ENCODE measurements at places on chromosomes 3 and 15. TPM values are rescaled to one million over a fixed set of nuclear protein-coding genes. Genes with fewer than 3 reads are reported as not detected.
A peak's percentile ranks its signal among the peaks of the same experiment; 100 is the strongest.

DNA sequence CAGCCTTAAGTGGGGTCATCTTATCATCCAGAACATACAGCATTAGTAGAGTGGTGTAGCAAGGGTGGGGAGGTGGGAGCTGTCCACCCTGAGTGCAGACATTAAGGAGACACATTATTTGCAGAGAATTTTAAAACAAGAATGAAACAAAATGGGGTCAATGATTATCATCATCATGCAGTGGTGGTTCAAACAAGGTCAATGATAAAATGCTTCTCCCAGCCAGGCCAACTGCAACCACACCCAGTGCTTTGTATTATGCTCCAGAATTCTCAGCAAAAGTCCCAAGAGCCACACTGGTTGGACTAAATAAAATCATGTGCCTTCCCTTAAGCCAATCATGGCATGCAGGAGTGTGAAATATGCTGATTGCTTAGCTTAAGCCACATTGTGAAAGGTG is 96.7 kb upstream of the FHIT start:
- DNase-seq, result no peak

GRCh38 chr15:42549032-42549491 is 424 bp downstream of the HAUS2 start:
- peak; percentile 11 for DNase-seq

GRCh38 chr15:47741082-47741481 is 23.8 kb downstream of the SEMA6D start:
- no peak for DNase-seq

- DNase-seq, result peak; percentile 17
Observed at GRCh38 chr3:194730365-194730764, 44.7 kb downstream of the FAM43A start.

- DNase-seq, result no peak
Observed at GRCh38 chr3:98912448-98912847, 11.0 kb upstream of the DCBLD2 start.

DNA sequence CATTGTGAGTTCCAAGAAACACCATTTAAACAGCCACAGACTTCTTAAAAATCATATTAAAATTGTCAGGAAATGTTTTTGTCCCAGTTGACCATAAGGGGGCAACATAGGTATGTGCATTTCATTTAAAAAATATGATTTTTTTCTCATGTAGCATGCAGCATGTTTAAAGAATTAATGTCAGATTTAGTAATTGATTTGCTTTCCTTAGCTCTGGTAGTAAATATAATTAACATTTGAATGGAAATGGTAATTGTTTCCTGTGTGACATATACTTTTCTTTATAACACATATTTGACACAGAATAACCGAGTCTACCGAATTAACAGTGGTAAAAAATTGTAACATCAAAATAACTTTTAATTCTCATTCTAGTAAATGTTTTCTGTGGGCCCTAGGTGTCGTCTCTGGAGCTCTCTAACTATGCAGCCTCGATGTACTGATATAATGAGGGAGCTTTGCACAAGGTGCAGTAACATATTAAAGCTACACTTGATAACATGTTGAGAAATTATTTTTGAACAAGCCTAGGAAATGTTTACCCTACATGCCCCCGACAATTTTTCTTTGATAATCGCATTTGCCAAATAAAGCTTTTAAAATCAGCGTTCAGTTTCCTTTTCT is 34.9 kb downstream of the NXPE3 start:
- DNase-seq, result peak; percentile 30

DNA sequence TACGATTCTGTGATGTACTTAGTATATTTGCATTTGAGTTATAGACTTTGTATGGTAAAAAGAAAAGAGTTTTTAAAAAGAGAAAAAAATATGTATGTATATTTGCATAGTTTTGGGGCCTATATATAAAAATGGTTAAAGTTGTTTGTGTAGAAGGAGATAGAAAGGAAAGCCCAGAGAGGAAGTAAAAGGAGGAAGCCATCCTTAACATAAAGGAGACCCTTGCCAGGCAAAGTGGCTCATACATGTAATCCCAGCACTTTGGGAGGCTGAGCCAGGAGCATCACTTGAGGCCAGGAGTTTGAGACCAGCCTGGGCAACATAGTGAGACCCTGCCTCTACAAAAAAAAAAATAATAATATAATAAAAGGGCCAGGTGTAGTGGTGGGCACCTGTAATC is 8.4 kb downstream of the SNAP23 start:
- no peak for DNase-seq

- peak; percentile 50 for DNase-seq
Observed at GRCh38 chr15:29924750-29925149, 102.5 kb upstream of the TJP1 start.

GRCh38 chr3:10356461-10356981 is 35.6 kb upstream of the SEC13 start:
- DNase-seq, result no peak

DNA sequence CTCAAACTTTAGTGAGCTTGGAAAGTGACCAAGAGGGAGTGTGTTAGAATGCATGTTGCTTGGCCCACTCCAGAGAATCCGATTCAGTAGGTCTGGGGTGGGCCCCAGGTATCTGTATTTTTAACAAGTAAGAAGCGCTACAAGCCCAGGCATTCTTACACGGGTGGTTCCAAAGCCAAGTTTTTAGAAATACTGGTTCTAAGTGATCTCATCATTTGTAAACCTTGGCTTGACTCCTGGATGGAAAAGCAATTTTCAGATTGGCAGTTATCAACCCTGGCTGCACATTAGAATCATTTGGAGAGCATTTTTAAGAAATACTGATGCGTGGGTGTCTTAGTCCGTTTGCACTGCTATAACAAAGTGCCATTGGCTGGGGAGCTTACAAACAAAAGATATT is 27.3 kb upstream of the ST8SIA2 start:
- DNase-seq, result no peak

GRCh38 chr15:29352402-29352801 is 82.8 kb upstream of the NSMCE3 start:
- no peak for DNase-seq

DNA sequence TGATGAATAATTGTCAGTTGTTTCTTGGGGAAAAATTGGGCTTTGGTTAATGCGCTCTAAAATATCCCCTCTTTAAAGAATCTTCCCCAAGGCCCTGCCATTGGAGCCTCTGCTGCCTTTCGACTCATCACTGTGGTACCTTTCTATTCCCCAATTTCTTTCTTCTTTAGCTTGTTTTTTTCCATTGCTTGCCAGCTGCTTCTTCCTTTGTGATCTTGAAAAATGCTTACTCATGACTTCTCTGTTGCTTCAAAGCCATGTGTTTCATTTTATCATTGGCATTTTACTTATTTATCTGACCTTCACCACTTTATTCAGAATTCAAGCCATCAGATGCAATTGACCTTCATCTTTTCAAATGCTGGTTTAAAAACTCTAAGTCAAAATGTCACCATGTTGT is 84.4 kb downstream of the SV2B start:
- DNase-seq, result no peak

- no peak for DNase-seq
Observed at GRCh38 chr15:98723195-98723594, 74.9 kb downstream of the IGF1R start.

Gene PLSCR2
- total RNA-seq, result not detected

Gene A4GNT
- total RNA-seq, result not detected

Gene GRIP2
- not detected for total RNA-seq

Gene C15orf62
- not detected for total RNA-seq

Gene SMAD6
- total RNA-seq, result 11.5 TPM

Measured in HFFc6 (cell line).